ENCODE measurements at places on chromosomes 2 and 18.

DNA sequence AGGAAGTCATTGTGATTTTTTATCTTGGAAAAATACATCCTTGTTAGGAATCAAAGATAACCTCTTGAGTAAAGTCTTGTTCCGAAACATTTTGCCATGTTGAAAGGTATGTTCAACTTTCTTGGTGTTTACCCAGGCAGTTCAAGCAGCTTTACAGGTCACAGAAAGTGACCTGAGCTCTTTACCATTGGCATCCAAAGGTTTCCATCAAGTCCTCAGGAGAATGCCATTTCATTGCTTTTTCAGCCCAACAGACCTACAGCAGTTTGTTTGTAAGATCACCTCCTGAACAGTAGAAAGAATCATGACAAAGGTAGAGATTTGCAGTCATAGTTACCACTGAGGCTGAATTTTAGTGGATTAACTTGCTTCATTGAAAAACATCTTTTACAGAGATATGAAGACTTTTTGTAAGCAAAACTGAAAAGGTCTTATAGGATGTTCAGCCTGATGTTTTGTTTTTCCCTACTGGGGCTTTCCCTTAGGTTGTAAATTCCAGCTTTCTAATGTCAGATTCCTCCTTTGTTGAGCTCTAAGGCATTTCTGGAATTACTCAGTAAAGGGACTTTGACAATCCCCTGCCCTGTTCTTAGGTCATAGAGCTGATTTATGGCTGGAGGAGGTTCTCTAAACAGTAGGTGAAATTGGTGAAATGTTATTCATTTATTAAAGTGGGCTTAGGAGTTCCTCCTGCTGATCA is 236.8 kb upstream of the RBMS1 start:
- DNase-seq: no peak

DNA sequence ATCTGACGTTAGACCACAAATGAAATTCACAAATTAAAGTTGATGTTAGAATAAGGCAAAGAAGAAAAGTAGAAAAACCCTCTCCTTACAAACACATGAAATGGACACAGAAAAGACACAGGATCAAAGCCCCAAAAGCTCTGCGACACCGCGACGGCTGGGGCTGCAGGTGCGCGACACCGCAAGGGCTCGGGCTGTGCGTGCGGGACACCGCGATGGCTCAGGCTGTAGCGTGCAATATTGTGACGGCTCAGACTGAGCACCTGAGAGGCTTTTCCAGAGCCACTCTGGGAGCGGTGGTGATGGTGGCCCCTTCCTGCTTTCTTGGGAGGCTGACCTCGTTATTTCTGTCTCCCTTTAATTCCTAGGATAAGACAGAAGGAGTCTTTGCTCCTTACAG is 256.9 kb downstream of the TWIST2 start:
- DNase-seq: no peak

DNA sequence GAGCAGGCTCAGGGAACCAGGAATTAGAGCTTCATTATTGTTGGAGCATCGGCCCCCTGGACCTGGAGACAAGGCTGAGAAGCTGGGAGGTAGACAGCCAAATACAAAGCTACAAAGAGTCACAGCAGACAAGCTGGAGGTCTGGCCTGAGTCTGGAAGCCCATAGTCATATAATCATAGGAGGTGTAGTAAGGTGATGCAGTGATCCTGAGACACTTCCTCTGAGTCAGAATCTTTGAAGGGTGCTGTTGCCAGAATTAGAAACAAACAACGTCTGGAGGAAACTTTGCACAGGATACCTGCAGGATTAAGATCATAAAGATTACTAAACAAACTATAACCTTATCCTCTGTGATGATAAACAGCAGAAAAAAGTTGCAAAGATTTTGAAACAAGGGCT is 213.8 kb downstream of the DSC3 start:
- DNase-seq: no peak

GRCh38 chr2:75222527-75222926 is 23.2 kb upstream of the TACR1 start:
- no peak for DNase-seq

- no peak for DNase-seq
These were observed 182.8 kb upstream of the MEIS1 start for GRCh38 chr2:66252109-66252508.

GRCh38 chr2:200408428-200409316 is 101.2 kb downstream of the KCTD18 start:
- peak; percentile 95 for DNase-seq

DNA sequence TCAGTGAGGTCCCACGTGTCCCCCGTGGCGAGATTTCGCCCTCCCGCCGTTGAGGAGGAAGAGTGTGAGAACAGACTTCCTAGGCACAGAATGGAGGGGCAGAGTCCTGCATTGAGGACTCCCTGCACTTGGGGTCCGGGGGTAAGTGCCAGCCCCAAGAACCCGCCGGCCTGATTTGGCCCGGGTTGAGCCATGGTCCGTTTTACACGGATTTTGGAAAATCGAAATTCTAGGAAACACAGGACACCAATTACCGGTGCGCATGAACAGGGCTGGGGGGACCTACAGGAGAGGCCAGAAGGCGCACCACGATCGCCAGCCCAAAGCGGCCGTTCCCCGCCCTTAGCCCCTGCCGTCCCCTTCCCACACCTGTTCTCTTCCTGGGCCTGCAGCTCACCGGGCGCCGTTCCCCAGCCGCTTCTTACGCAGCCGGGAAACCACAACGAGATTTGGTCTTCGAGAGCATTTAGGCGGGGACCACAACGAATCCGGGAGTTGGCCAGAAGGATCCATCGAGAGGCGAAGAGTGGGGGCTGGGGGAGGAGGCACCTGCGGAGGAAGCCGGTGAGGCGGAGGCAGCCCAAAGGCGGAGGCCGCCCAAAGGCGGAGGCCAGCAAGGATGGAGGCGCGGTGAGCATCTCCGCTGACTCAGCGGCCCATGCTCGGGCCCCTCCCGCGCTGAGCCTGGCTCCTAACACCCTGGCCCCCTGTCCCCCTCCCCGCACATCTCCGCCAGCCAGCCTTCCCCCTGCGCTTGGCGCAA is 464 bp upstream of the TLX2 start:
- DNase-seq: no peak

DNA sequence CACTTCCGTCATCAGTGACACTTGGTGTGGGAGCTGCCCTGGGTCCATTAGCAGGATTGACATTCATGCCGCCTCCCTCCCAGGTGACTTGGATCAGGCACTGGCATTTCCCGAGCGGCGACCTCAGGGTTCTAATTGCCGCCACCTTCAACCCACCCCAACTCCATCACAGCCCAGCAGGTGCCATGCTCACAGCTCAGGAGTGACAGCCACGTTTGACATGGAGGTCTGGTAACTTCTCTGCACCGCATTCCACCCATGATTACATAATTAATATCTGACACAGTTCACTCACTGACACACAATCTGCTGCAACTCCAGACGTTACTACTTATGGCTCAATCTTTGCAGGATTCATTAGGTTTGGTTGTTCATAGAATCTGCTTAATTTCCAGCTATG is 450.9 kb upstream of the MYT1L start:
- no peak for DNase-seq

- no peak for DNase-seq
These were observed 220.2 kb upstream of the RASGRP3 start for GRCh38 chr2:33256162-33256755.

DNA sequence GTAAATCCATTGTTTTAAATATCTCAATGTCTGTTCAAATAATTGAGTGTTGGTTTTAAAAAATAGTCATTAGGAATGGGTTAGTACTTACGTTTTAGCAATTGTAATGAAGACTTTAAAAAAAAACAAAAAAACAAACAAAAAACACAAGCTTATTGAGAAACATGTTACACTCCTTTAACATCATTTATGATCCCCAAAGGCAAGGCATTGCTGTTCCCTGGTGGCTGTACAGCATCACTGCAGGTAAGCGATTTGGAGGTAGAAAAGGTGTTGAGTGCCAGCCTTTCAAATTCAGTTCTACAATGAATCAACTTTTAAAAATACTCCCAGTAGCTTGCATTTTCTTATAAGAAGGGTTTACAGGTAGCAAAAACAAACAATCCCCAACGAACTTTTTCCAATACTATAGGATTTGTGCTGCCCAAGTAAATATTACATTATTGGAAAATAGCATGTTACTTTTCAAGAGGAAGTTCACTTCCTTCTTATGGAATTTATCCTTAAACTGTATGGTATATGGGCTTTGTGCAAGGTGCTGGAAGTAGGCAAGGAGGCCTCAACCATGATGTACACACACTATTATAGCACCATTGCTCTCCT is 27.5 kb downstream of the CNRIP1 start:
- DNase-seq: peak; percentile 40

GRCh38 chr2:150889141-150889540 is 372.5 kb downstream of the RBM43 start:
- no peak for DNase-seq

- DNase-seq: no peak
These were observed 143.6 kb upstream of the DAPL1 start for GRCh38 chr2:158651358-158652057.

- no peak for DNase-seq
These were observed 482.2 kb downstream of the DCC start for GRCh38 chr18:52822160-52822559.

DNA sequence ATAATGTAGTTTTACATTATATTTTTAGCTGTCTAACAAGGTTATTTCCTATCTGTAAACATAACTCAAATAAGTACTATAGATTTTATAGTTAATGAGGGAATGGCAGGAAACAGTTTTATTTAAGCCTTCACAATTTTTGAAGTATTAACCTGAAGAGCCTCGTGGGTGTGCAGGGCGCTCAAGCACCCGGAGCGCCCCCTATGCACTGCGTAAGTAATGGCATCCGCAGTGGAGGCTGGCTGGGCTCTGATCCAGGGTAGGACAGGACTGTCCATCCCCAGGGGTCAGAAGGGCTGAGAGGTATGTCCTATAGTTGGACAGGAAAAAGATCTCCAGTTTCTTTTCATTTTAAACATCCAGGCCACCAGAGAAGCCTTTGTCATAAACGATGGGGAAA is 8.2 kb upstream of the GBX2 start:
- DNase-seq: peak; percentile 54

DNA sequence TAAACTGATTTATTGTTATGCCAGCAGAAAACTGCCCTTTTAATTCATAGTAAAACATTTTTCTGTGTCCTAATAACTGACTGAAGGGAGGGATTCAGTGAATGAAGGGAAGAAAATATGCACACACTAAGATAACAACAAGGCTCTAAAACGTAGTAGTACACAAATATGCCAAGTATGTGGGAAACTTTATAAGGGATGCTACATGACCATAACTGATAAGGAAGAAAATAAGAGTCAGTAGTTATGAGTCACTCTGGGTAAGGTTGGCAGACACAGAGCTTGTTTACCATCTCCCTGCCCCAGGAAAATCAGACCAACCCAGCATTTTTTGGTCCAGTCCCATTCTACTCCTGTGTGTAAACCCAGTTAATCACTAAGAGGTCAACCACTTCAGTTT is 124.2 kb downstream of the RPRM start:
- peak; percentile 22 for DNase-seq

GRCh38 chr2:134402410-134402809 is 148.5 kb downstream of the MGAT5 start:
- DNase-seq: peak; percentile 55

DNA sequence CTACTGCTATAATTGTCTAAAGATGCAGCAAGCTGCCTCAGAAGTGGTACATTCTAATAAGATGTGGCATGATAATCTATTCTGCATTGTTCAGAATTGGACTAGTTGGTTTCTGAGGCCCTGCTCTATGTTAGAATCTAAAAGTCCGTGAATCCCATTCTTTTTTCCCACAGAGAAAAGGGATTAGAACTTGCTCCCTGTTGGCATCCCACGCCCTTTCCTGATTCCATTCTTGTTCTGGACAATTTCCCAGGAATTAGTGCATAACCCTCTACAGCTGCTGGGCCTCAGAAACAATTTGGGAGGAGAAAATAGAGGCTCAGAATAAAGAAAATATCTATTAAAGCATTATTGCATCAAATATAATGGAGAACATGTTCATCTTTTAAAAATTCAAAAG is 282.7 kb downstream of the NRXN1 start:
- DNase-seq: no peak

DNA sequence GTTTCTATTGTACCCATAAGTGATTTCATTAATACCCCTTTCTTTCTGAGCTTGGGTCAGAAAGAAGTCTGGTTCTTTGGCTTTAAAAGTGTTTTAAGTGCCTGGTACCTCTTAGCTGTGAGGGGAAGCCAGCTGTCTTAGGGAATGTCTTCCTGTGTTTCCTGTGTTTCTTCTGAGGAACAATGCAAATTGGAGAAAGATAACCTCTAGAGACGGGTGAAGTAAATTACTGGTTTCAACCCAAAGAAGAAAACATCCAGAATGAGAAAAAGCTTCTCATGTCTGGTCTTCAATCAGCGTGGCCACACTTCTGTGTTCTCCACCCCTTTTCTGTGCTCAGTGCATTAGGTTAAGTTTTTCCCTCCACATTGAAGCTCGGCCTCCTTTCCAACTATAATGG is 10.2 kb upstream of the CHN1 start:
- no peak for DNase-seq

DNA sequence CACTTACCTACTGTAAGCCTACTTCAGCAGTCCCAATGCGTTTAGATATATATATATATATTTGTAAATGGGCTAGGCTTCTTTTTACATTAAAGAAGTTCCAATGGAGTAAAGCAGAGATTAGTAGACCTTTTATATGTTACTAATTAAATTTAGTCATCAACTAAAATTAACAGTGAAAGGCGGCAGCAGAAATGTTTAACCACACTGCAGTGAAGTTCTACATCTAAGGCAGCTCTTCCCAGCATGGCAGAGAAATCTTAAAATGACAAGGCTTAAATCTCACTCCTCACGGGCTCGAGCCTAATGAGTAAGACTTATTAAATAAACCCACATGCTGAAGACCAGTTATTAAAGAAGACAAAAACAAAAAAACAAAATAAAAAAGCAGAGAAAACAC is 19.1 kb upstream of the KANSL1L start:
- DNase-seq: no peak

DNA sequence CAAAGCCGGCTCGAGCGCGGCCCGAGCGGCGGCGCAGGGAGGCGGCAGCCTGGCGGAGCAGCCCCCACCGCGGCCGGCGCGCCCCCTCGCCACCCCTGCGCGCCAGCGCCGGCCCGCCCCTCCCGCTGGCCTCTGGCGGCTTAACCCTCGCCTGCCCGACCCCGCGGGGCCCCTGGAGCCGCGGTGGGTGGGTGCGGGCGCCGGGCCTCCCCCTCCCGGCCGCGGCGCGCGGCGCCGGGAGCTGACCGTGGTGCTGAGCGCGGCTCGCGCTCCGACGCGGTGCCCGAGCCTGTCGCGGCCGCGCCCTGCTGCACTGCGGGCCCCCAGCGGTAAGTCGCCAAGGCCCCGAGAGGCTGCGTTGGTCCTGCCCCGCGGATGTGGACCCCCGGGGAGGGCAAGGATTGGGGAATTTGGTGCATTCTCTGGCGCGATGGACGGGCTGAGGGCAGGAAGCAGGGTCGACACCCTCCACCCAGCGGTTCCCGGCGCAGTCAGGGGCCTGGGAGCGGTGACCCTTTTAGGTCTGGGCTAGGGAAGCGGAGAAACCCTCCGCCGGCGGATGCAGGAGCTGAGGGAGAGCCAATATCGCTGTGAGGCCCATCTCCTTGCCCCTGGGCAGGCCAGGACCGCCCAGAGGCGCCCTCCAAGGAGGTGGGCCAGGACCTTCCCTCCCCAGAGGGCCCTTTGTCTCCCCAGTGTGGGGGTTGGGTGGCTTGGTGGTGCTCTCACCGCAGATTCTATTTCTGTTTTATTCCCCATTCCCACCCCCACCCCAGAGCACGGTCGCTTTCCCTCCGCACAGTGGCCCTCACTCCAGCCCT is 923 bp downstream of the AMER3 start:
- peak; percentile 12 for DNase-seq

GRCh38 chr2:174333372-174334277 is 1.1 kb upstream of the SP9 start:
- no peak for DNase-seq

GRCh38 chr2:197197895-197198311 is 112.7 kb downstream of the ANKRD44 start:
- DNase-seq: no peak
